Renal pelvis (tissue), 12 donors: ENCODE measurements at places on chromosomes 12 and 14. TPM values are rescaled to one million over a fixed set of nuclear protein-coding genes. Genes with fewer than 3 reads are reported as not detected.

Gene MGST1
- polyA plus RNA-seq = 25.4 TPM

Gene ZNF891
- polyA plus RNA-seq = 7.8 TPM

Gene STAT2
- 139 TPM for polyA plus RNA-seq

Gene EFS
- polyA plus RNA-seq = 55.6 TPM

Gene PZP
- polyA plus RNA-seq = 0.30 TPM

Gene PLXNC1
- 6.8 TPM for polyA plus RNA-seq

Gene PRB3
- polyA plus RNA-seq = 0.19 TPM

Gene PTPRQ
- polyA plus RNA-seq = 17.3 TPM

Gene PLA2G1B
- 0.41 TPM for polyA plus RNA-seq

Gene TRIM9
- polyA plus RNA-seq = 1.6 TPM

Gene CD4
- polyA plus RNA-seq = 31.0 TPM

Gene HSPB8
- polyA plus RNA-seq = 5.8 TPM
